ENCODE measurements at places on chromosomes 6 and 20.

GRCh38 chr6:22651731-22652130 lies 82.4 kb downstream of the HDGFL1 start:
- DNase-seq, result no peak

DNA sequence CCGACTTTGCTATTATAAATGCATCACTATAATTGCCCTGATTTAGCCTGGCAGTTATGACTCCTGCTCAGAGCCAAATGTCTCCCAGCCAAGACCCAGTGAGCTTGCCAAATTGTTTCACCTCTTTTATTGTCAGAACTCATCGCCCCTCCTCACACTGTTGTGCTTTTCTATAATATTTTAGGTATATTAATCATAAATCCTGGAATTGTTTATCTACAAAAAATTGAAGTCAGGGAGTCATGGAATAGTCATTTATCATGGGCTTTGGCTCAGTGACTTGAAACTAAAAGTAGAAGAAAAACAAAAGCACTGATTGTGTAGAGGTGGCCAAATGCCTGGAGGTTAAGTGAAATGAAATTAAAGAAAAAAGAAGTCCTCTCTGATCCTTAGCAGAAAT lies 85.6 kb downstream of the PFDN4 start:
- DNase-seq, result no peak

DNA sequence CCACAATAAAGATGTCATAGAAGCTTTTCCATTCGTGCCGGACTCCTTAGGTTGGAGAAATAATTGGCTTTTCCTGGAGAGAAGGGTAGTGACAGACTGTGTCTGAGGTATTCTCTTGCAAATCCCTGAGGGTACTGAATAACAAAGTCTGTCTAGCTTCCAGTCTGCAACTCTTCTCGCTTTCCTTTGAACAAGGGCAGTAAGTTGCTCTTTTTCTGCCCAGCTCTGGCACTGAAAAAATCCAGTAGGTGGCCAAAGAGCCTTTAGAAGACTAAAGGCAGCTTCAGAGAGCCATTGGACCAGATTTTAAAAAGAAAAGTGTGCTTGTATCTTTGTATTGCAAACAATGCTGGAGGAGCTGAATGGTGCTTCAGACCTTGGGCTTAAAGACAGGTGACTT lies 20.7 kb upstream of the RREB1 start:
- DNase-seq, result no peak

DNA sequence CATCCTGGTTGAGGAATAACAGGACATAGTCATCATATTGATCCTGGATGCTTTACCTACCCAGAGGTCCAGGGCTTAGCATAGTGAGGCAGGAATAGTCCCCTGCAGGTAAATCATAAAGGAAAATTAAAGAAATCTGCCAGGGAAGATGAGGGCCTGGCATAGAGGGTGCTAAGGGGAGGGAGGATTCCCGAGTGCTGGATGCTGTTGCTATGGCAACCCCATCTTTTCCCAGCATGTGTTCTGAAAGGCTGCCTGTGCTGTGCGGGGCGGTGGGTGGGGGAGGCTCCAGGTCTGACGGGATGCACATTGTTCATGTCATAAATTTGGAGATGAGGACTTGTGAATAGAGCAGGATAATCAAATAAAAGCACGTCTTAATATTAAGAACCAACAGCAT lies 212.6 kb upstream of the PCSK2 start:
- no peak for DNase-seq

DNA sequence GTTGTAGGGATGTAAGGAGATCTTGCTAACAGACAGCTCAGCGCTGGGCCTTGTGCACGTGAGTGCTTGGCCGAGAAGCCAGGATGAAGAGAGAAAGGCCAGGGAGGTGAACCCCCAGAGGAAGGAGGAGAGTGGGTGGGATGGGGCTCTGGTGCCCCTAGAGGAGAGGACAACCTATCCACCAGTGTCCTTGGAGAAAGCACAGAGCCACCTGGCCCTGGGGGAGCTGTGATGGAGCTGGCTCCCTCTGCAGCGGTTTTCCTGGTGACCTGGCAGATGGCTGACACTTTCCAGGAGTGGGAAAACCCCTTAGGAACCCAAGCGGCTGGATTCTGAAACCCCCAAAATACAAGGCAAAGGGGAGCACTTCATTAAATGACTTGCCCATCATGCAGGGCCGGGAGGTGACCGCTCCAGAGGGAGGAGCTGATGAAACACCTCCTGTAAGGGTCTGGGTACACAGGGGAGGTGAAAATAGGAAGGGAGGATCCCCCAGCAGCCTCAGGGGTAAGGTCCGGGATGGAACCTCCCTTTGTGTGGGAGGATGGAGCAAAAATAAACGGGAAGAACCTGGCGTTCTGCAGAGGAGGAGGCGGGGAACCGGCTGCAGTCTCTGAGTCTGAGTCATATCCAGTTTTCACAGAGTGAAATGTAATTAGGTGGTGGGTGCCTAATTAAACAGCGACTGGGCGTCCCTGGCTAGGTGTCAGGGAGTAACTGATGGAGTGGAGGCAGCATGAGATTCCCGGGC lies 80.4 kb downstream of the SULF2 start:
- DNase-seq, result no peak

GRCh38 chr6:6686748-6687601 lies 98.5 kb downstream of the LY86 start:
- peak; percentile 94 for DNase-seq

DNA sequence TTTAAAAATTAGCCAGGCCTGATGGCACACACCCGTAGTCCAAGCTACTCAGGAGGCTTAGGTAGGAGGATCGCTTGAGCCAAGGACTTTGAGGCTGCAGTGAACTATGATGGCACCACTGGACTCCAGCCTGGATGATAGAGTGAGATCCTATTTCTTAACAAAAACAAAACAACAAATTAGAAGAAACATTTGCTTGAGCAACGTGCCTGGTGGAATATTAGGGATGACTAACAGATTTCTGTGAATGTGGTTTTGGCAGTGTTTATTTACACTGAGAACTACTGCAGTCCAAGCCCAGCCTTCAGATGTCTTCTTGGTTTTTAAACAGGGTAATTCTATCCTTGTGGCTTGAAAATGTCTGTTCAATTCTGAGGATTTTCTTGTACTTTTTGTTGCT lies 9.2 kb downstream of the PPP1R3G start:
- no peak for DNase-seq
